Fibroblast of skin of right biceps (primary cell): ENCODE measurements at places on chromosomes 3 and 15.

- DNase-seq: no peak
These were observed 5.8 kb upstream of the PSTPIP1 start for GRCh38 chr15:76988867-76989780.

GRCh38 chr3:112351823-112352222 is 18.9 kb downstream of the CD200 start:
- DNase-seq: no peak

- no peak for DNase-seq
These were observed 6.3 kb upstream of the EOMES start for GRCh38 chr3:27728195-27729087.

DNA sequence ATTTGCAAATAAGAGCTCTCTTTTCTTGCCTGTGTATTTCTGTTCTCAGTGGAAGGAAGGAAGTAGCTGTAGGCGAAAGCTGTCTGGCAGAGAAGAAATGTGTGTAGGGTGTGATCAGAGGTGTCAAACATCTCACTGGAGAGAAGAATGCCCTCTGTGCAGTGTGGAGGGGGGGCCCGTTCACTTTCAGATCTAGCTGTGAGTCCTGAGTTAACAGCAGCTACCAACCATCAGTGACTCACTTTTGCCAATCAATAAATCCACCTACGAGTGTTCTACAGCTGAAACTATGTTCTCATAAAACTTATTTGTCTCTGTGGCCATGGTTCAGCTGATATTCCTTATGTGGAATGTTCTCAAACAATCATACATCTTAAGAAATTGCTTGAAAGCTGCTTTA is 103.7 kb downstream of the FRMD4B start:
- no peak for DNase-seq

- DNase-seq: peak; percentile 45
These were observed 40.9 kb downstream of the GNB4 start for GRCh38 chr3:179410331-179410730.
